ENCODE measurements at places on chromosomes 12 and 14.

- DNase-seq = no peak
These were observed 107.4 kb upstream of the MED13L start for GRCh38 chr12:116384691-116385485.

- DNase-seq = no peak
These were observed 91.0 kb downstream of the NTN4 start for GRCh38 chr12:95699579-95699978.

DNA sequence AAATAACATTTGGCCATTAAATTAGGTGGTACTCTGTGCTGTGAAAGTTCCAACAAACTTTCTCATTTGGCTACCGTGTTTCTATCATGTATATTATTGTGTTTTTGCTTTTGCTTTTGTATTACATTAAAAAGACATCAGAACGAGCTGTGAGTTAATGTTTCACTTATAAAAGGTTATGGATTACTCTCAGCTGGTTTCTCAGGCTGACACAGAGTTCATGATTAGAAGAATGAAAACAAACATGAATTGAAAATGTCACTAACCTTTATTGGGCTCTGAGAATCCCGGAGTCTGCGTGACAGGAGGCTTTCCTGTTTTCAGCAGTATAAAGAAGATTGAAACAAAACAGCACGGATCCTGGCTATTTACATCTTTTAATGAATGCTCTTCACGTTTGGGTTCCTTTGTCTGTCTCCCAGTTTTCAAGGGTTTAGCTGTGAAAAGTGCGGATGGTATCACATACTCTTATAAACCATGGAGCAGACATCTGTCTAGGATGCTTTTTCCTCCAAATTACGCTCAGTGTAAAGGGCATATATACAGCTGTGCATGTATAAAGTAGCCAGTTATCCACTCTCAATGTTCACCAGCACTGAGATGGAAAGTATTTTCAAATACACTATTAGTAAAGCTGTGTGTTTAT lies 153.6 kb downstream of the PTCSC3 start:
- no peak for DNase-seq

DNA sequence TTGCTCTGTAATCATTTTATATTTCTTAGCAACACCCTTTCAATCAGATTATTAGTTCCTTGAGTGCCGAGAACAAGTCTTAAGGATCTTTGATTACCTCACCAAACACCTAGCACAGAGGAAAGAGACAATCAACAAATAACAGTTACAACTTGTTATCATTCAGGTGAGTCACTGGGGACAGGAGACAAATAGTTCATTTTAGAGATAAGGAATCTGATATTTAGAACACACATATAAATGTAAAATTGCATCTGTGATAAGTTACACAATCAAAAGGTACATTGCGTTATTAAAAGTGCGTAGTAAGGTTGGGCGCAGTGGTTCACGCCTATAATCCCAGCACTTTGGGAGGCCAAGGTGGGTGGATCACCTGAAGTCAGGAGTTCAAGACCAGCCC lies 5.1 kb upstream of the STXBP6 start:
- DNase-seq = no peak

GRCh38 chr12:6816598-6816997 lies 5.0 kb upstream of the GPR162 start:
- DNase-seq = no peak

DNA sequence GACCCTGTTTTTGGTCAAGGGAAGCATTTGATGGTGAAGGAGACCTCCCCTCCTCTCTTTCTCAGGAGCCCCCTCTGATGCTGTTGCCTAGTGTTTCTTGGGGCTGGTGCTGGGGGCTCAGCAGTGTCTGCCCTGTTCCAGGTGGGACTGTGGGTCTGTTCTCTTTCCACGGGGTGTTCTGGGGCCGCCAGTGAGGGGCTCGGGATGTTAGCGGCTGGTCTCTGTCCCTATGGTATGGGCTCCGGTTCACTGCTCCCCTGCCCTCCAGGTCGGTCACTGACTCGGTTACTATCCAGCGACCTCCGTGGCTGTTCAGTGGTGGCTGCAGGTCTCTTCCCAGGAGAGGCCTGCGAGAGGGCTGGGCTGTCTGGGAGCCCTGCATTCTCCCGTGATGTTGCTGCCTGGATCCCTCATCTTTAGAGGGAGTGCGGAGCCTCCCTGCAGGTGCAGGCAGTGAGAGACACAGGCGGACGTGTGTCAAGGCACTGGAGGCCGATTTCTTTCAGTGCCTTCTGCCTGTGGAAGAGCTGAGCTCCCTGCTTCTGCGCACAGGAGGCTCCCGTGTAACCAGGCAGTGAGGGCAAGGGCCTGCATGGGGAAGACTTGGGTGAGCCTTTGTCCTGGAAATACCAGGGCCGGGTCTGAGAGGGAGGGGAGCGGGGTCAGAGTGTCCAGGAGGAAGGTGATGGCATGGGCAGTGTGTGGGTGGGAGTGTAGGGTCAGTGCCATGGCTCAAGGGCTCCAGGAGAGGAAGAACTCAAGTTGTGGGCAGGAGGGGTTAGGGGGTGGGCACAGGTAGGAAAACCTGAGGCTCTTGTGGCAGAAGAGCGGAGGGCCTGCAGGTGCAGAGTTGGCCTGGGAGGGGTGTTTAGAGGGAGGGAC lies 362.6 kb downstream of the TMEM121 start:
- no peak for DNase-seq

DNA sequence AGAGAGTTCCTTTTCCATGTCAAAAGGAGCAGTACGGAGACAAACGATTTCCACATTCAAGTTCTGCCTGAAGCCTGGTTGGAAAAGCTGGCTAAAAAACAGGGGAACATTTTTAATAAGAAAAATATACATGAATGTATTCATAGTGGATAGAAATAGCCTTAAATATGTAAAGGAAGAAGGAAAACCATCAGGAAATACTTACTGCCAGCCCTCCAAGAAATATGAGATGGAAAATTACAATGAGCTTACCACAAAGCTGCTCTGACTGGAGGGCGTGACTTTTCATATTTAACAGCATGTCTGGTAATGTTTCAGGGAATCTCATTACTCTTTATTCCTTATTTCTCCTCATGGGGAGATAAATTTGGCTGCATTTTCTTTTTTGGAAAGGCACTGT lies 75.9 kb upstream of the ZDHHC17 start:
- DNase-seq = no peak

DNA sequence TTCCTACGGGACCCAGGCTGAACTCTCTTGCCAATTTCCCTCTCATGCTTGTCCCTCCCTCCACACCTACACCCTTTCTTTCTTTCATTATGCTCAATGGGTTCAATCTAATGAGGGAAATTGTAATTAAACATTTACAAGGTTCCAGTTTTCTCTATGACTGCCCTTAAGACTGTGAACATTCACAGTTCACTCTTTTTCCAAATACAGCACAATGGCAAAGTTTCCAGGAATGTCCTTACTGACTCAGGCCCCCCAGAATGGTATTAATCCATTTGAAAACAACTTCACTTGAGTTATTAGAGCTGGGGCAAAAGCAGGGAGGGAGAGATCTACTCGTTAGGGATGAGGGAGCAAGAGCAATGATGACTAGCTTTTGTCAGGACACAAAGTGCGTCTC lies 892.1 kb downstream of the NRXN3 start:
- DNase-seq = no peak

- no peak for DNase-seq
These were observed 7.5 kb upstream of the KRT1 start for GRCh38 chr12:52687497-52688385.

DNA sequence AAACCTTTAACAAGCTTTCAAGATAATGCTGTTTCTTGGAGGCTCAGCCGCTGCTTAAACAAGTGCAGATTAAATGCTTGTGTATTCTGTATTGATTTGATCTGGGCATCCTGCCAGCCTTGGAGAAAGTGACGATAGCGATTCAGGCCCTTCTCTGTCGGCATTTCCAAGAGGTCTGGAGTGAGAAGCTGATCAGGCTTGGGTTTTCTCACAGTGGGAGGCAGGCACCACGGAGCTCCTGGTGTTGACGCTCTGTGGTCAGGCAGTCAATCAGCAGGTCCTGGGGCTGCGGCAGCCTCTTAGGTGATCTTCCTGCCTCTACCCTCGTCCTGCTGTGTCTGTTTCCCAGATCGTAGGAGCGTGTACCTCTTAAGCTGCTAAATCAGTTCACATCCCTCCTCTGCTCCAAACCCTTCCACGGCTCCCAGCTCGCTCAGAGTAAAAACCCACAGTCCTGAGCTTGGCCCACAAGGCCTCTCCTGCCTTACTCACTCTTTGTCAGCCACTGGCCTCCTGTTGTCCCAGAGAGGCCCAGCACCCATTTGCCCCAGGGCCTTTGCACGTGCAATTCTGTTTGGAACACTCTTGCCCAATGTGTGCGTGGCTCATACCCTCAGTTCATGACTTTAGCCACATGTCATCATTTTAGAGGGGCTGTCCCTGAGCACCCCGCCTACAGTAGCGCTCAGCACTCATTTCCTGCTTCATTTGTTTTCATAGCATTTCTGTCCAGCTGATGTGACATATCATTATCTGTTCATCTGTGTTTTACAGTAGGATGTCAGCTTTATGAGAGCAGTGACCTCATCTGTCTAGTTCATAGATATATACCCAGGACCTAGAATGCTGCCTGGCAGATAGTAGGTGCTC lies 155.4 kb downstream of the AACS start:
- DNase-seq = no peak

GRCh38 chr12:76220980-76221379 lies 127.2 kb downstream of the BBS10 start:
- no peak for DNase-seq

DNA sequence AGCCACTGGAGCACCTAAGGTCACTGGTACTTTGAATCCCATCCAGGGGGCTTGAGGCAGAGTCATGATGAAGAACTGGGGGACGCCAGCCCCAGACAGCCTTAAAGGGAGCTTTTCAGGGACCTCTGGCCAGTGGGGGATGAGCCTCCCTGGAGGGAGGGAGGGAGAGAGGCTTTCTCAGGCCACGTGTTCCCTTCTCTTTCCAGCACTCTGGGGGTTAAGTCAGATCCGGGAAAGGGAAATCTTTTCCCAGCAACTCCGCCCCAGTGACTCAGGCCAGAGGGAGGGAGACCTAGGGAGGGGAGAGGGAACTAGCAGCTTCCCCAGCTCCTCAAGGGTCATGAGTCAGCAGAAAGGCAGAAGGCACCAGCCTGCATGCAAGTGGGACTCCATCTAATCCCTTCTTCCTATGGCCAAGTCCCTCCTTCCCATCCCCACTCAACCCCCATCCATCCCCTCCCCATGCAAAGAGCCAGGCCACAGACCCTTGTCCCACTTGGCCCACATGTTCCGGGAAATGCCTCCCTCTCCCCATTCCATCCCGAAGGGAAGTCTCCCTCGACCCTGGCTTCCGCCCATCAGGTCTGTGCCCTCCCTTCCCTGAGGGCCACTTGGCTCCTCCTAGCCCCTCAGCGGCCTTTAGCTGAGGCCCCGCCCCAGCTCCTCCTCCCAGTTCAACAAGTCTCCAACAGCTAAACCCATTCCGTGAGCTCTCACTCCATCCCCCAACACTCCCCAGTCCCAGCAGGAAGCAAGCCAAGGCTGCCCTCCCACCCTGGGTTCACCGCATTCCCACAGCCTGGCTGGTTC lies 5.6 kb downstream of the TNFRSF1A start:
- no peak for DNase-seq

- DNase-seq = no peak
These were observed 38.0 kb upstream of the PPFIA2 start for GRCh38 chr12:81797100-81797499.

- no peak for DNase-seq
These were observed 105.0 kb upstream of the FRMD6 start for GRCh38 chr14:51546603-51547258.
